Hair follicular keratinocyte (primary cell): ENCODE measurements at places on chromosomes 1 and 21. TPM values are rescaled to one million over a fixed set of nuclear protein-coding genes. Genes with fewer than 3 reads are reported as not detected.

PTAFR gene
- total RNA-seq = 16.7 and 28.3 TPM in 2 replicates

KIF21B gene
- total RNA-seq = 1.2 and 2.9 TPM in 2 replicates

PTPN7 gene
- total RNA-seq = not detected in 2 replicates

GPX7 gene
- total RNA-seq = 6.1 and 7.7 TPM in 2 replicates

DNTTIP2 gene
- total RNA-seq = 21.7 and 36.7 TPM in 2 replicates

PTGER3 gene
- not detected in 2 replicates for total RNA-seq

USP21 gene
- total RNA-seq = 7.7 and 8.5 TPM in 2 replicates
